ENCODE measurements at places on chromosomes 3 and 15.

GRCh38 chr15:72591361-72591760, 63.1 kb upstream of the GOLGA6B start:
- DNase-seq, result no peak

DNA sequence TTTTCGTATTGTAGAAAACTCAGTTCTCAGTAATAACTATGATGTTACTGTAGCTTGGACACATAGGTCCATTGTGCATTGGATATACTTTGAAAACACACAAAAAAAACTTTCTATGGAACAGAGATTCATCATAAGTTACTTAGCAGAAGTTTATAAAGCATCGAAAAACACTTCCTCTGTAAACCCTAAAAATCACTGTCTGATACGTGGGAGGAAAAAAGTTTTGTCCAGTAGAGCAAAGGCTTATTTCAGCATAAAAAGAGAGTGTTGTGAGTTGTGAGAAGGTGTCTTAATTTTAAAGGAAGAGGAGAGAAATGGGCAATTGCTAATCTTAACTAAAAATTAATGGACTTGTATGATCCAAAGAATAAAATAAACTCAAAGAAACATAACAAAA, 64.8 kb downstream of the OSTN start:
- no peak for DNase-seq

- DNase-seq, result no peak
Observed at GRCh38 chr3:98359993-98360675, 6.5 kb downstream of the OR5K4 start.

- DNase-seq, result no peak
Observed at GRCh38 chr3:63662500-63662899, 10.0 kb downstream of the SNTN start.

DNA sequence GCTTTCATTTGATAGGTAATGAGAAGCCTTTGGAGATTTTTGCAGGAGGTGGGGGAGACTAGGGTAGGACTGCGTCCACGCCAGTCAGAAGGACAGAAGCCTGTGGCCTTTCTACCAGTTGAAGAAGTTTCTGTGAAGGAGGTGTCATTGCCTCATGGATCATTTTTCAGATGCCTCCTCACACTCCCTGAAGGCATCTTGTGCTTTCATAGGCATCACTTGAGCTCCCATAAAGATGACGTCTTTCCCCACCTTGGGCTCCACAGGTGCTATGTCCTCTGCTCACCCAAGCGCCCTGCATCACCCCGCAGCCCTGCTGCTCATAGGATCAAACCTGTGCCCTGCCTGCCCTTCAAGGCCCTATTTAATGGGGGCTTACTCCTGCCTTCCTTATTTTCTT, 7.5 kb upstream of the ITGA11 start:
- peak; percentile 1 for DNase-seq

- DNase-seq, result no peak
Observed at GRCh38 chr3:100402256-100402655, 917 bp downstream of the LNP1 start.

- DNase-seq, result no peak
Observed at GRCh38 chr15:62992302-62992701, 50.2 kb upstream of the TPM1 start.

Measured in urothelium cell line (cell line).